ENCODE measurements at places on chromosomes 12 and 14. TPM values are rescaled to one million over a fixed set of nuclear protein-coding genes. Genes with fewer than 3 reads are reported as not detected.

Gene TSPAN11
- total RNA-seq, result 0.93 TPM

Gene KRT73
- not detected for total RNA-seq

Gene TMEM132C
- 0.10 TPM for total RNA-seq

DNA sequence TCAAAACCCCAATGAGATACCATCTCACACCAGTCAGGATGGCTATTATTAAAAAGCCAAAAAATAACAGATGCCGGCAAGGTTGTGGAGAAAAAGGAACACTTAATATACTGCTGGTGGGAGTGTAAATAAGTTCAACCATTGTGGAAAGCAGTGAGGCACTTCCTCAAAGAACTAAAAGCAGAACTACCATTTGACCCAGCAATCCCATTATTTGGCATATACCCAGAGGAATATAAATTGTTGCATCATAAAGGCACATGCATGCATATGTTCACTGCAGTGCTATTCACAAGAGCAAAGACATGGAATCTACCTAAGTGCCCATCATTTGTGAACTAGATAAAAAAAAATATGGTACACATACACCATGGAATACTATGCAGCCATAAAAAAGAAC lies 59.9 kb downstream of the MGST1 start:
- no peak for DNase-seq

DNA sequence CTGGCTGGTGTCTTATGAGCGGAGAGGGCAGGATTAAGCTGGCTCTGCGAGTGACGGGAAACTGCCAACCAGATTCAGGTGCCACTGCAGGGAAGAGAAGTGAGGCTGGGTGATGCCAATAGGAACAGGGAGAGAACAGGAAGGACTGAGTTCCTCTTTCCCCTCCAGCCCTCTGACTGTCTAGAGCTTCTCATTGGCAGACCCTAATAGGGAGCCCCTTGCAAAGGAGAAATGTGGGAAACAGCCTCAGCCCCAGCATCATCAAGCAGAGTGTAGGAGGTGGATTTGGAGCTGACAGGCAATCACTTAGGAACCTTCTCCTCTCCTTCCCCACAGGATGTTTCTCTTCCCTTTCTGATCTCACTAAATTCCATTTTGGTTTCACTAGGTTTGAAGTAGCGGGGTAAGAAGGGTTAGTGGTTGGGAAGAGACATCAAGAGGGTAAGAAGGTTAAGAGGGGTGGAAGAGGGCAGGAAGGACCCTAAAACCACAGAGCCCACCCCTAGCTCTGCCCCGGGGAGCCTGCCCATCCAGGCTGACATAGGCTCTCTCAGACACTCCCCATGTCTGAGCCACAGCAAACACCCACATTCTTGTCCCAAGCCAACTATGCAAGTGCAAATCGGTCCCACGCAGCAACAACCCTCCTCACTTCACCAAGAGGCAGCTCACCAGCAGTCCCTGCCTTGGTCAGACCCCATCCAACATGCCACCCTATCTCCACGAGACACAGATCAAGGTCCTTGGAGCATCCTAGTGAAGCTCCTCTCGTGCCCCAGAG lies 111.1 kb downstream of the STAB2 start:
- DNase-seq, result no peak

- DNase-seq, result peak; percentile 93
These were observed 583 bp downstream of the CPNE8 start for GRCh38 chr12:38904537-38905479.

- no peak for DNase-seq
These were observed 4.4 kb downstream of the AVIL start for GRCh38 chr12:57813971-57814772.
